ENCODE measurements at places on chromosomes 1 and 21.

GRCh38 chr1:79041666-79042065, 35.1 kb upstream of the ADGRL4 start:
- no peak for DNase-seq

DNA sequence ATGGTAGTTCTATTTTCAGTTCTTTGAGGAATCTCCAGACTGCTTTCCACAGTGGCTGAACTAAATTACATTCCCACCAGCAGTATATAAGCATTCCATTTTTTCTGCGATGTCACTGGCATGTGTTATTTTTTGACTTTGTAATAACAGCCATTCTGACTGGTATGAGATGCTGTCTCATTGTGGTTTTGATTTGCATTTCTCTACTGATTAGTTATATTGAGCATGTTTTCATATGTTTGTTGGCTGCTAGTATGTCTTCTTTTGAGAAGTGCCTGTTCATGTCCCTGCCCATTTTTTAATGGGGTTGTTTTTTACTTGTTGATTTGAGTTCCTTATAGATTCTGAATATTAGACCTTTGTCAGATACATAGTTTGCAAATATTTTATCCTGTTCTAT, 87.9 kb downstream of the RPS6KC1 start:
- no peak for DNase-seq

DNA sequence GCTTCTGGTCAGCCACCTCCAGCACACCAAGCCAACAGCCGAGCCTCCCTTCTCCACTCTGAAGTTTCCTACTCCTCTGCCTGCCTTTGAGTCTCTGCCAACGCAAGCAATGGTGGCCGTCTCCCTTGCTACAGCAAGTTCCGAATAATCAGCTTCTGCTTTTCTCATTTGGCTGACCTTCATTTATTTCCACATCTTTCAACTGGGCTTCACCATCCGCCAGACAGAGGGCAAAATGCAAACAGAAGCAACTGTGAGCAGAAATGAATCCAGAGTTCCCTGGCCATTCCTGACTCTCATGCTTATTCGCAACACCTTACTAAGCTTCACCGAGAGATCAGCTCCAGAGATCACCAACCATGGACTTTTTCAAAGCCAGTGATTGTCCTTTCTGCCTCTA, 621.0 kb downstream of the NPHP4 start:
- DNase-seq: no peak

GRCh38 chr21:17428484-17428869, 84.4 kb upstream of the CXADR start:
- DNase-seq: no peak

- DNase-seq: no peak
These were observed 122.9 kb upstream of the ERG start for GRCh38 chr21:38621132-38621531.

- DNase-seq: no peak
These were observed 23.6 kb upstream of the MAB21L3 start for GRCh38 chr1:116087628-116088027.

DNA sequence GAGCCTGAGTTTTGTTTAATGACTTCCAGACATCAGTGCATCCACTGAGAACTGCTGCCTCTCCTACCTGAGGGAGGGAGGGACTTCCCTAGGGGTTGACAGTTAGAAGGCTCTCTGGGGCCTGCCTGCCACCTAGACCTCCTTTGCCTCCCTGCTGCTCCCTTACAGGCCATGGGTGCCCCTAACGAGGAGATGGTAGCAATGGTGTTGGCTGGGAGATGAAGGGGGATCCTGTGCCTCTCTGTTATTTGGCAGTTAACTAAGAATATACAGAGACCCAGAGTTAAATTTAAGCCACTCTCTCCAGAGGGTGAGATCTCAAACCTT, 66.1 kb downstream of the UBE2U start:
- DNase-seq: no peak

- no peak for DNase-seq
These were observed 195.7 kb upstream of the KIAA0040 start for GRCh38 chr1:175388285-175388684.

- no peak for DNase-seq
These were observed 103.3 kb upstream of the SLC45A1 start for GRCh38 chr1:8214501-8215173.

- DNase-seq: no peak
These were observed 42.1 kb upstream of the LAX1 start for GRCh38 chr1:203722909-203723308.

DNA sequence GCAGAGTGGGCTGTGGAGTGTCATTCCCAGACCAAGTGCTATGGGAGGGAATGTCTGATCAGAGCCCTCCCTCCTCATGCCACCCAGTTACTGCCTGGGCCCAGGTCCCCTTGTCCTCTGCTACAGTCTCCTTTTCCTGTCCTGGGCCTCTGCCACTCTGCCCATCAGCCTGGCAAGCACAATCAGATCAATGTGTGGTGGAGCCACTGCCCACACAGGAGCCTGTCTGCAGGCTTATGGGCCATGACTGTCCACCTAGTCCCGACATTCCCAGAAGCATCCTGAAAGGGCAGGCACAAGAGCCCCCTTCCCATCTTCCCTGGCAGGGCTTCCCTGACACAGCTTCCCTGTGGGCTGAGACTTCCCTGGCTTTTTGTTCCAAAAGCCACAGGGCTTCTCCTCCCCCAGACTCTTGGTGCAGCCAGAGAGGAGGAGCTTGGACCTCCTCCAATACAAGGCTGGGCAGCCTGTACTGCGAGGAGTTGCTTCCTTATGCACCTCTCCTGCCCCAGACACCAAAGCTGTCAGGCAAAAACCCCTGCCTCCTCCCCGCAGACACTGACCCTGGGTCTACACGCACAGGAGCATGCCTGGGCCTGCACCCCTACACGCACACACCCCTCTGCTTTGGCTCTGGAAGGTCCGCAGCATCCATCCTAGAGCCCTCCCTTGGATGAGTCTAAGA, 29.2 kb upstream of the CNTN2 start:
- no peak for DNase-seq

GRCh38 chr1:147598621-147599361, 57.5 kb downstream of the BCL9 start:
- no peak for DNase-seq

- DNase-seq: no peak
These were observed 13.8 kb downstream of the KAZN start for GRCh38 chr1:14612256-14612655.
